ENCODE measurements at places on chromosomes 2 and 18.

DNA sequence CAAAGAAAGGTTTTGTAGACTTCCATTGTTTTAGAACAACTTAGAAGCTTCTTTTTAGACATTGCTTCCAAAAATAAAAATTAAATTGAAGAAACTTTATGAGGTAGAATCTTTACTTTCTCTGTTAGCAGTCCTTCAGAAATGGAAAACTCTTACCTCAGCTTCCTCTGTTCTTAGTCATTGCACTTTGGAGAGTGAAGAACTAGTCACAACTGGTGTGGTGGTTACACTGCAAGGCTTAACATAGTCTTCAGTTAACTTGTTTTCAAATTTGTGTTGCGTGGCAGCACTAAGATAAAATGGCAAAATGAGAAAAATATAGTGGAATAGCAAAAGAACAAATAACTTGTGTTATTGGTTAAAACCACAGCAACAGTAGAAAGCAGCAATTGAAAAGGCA lies 332.6 kb downstream of the KIAA1328 start:
- no peak for DNase-seq

- DNase-seq: no peak
These were observed 18.4 kb upstream of the ZNF638 start for GRCh38 chr2:71313016-71313766.

- DNase-seq: no peak
These were observed 257.5 kb downstream of the SETBP1 start for GRCh38 chr18:44937960-44938719.

DNA sequence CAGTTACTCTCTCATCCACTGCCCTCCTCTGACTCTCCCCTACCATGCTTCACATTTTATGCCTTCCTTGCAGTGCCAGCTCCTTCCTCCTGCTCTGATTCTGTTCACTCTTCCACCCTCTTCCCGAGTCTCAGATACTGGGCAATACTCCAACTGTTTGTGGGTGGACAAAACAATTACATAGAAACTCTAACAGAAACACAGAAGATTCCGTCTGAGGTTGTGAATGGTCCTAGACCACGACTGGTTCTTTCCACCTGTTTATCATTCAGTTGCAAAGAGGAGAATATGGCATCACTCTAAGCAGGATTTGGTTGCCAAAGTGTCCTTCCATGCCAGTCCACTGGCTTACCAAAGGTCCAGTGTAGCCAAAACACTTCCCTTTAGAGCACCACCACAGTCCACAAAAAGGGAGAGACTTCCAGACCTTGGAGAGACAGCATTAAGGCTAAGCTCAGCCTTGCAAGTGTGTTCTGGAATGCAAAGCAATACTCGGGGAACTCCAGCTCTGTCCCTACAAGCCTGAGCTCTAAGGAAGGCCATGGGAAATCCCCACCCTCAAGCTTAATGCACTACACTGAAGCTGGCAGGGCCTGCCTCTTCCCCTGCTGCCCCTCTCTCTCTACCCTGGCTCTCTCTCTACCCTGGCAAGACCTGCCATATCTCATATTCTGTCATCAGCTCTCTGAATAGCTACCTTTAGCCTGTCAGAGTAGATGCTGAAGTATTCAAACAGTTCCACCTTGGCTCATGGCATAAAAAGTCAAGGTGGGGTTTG lies 33.6 kb upstream of the RND3 start:
- no peak for DNase-seq

DNA sequence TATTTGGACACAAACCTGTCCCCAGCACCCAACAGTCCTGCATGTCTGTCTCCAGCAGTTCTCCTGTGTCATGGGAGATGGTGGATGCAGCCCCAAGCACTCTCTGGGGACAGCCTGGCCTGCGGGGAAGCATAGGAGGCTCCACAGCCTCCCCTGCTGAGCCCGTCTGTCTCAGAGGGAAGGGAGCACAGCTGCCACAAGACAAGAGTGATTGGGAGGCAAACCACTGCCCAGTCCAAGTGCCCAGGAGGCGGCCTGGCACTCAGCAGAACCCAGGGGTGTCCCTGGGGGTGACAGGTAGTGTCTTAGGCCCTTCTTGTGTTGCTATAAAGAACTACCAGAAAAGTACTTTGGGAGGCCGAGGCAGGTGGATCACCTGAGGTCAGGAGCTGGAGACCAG lies 211.2 kb upstream of the MYT1L start:
- no peak for DNase-seq

DNA sequence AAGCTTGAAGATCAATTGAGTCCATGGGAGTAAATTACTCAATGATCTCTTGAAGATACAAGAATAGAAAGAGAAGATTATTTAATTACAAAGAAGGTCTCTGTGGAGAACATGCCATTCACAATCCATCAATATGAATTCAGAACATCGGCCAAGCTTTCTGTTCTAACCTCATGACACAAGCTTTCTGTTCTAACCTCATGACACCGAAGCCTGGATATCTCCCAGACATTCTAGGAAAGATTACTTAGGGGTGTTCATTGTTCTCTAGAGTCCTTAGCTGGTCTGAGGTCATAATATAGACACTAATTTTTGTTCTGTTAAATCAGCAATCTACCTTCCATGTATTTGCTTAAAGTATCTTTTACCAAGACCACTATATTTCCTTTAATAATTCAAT lies 95.5 kb downstream of the RDH14 start:
- no peak for DNase-seq

DNA sequence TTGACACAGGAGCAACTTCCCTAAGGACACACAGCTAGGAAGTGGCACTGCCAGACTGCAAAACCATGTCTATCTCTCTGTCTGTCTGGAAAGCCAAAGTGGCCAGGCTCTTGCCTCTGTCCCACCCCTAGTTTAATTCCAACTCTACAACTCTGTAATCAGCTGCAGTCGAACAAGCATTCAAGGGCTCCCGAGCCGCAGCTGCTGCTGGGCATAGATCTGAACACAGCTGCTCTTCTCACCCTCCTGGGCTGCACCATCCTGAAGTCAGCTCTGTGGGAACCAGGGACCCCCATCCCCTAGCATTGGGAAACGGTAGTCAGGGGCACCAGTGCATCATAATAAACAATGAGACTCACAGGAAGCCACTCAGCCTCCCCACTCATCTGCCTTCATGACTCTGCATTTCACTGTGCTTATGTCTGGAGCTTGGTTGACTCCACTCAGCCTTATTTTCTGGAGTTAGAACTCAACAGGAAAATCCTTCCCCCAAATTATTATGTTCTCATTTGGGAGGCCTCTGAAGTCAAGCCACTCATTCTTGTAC lies 44.4 kb upstream of the TMEM163 start:
- no peak for DNase-seq

DNA sequence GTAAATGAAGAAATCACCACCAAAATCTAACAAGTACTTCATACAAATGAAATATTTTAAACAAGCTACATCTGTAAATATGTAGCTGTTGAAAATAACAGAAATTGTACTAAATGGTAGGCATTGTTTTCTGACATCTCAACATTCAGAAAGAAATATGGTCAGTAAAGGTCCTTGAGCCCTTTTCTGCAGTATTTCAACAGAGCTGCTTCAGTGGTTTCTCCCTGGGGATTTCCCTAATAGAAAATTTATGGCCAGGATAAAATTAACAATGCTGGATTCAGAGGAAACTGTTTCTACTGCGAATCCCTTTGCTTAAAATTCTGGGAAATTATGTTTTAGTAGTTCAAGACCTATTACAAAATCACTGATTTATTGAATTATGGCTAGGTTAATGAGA lies 256.6 kb downstream of the PIEZO2 start:
- DNase-seq: no peak

GRCh38 chr2:11082880-11083279 lies 72.4 kb upstream of the SLC66A3 start:
- no peak for DNase-seq
